ENCODE measurements at places on chromosomes 3 and 15. TPM values are rescaled to one million over a fixed set of nuclear protein-coding genes. Genes with fewer than 3 reads are reported as not detected.

STRIT1 gene
- not detected for total RNA-seq

PCCB gene
- total RNA-seq, result 37.1 TPM

CYP1A2 gene
- not detected for total RNA-seq

GOLGA6A gene
- total RNA-seq, result 0.06 TPM

CMTM8 gene
- 5.4 TPM for total RNA-seq

LRTM1 gene
- not detected for total RNA-seq

Measured in kidney (tissue), 22 donors.